H9 (cell line): ENCODE measurements at places on chromosomes 12 and 14.

- DNase-seq: no peak
Measured at GRCh38 chr12:115979351-115979750, 298.1 kb downstream of the MED13L start.

DNA sequence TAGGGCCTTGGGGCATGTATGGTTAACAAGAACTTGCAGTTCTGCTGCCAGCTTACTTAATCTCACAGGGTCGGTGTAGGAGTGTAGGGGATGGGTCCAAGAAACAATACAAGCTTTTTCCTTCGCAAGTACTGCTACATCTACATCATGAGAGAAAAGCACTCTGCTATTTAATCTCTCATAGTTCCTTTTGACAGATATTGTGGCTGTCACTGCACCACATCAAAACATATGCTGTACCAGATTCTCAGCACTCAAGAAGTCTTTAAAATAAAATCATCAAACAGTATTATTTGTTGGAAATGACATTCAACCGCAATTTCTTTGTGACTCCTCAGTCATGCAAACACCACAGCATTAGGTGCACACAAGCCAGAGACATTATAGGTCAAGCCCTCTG lies 215.5 kb upstream of the BMP4 start:
- DNase-seq: no peak

DNA sequence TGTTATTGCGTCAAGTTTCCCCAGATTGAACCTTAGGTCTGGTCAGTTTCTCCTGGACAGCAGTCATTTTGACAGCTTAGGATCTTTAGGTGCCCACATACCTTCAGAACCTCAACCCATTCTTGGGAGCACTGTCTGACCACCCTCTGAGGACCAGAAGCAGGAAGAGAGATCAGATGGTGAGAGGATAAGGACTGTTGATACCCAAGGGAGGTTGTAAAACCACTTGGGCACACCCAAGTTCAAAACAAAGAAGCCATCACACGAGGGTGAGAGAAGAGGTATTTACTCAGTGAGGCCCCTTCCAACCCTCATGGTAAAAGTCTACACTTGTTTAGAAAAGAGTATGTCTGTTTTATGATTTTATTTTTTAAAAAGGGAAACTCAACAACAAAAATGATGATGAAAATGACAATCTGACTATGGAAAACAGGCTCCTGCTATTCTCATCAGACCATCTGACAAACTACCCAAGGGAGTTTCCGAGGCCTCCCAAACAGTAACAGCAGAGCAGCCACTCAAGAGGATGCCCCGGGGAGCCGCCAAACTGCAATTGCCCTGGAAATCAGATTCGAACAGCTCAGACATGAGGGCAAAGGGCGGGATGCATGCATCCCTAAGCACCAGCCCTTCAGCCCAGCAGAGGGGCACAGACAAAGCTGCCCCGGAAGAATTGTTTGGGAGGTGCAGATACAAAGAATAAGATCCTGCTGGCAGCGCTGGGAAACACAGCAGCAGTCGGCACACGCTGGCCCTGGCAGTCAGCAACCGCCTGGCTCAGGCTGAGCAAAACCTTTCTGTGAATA lies 162.6 kb upstream of the PLEKHG7 start:
- peak; percentile 41 for DNase-seq

- no peak for DNase-seq
Measured at GRCh38 chr14:53044486-53044885, 93.6 kb upstream of the FERMT2 start.

DNA sequence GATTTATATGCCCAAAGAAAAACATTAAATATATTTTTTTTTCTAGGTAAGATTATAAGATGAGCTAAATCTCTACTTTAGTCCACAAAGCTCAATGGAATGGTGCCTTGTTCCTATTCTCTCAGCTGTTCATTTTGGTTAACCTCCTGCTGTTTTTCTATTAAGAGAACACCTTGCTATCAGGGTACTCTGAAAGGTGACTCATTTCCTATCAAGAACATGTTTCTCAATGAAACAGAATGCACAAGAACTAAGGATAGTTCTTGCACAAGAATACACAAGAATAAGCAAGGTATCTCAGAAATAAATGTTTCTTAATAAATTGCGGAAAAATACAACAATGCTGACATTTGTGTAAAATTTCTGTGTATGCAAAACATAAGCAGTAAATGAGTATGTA lies 14.1 kb downstream of the ABCD2 start:
- DNase-seq: no peak

DNA sequence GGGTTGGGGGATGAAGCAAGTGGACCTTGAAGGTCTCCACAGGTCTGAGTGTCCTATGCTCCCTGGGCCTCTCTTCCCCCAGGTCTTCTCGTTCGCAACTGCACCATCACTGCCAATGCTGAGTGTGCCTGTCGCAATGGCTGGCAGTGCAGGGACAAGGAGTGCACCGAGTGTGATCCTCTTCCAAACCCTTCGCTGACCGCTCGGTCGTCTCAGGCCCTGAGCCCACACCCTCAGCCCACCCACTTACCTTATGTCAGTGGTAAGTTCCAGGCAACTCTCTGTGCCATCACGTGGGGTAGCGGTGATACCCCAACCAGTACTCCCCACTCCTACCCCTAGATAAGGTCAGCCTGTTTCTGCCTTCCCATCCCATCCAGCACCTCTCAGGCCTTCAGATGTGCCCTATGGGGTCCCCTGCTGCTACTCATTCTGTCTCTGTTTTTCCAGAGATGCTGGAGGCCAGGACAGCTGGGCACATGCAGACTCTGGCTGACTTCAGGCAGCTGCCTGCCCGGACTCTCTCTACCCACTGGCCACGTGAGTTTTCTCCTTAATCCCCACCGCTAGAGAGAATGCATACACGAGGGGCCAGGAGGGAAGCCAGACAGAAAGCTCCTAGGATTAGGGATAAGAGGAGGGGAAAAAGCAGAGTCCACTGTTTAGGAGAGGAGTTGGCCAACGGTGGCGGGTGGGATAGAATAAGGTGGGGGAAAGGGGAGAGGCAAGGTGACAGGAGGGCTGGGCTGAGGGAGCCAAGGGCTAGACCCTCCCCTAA lies 1.6 kb upstream of the TAPBPL start:
- no peak for DNase-seq
